Activated T-cell treated with anti-CD3 and anti-CD28 coated beads, Interleukin-2, amount 50 U/mL, for 48 hours (primary cell): ENCODE measurements at places on chromosomes 6 and 20.
A peak's percentile ranks its signal among the peaks of the same experiment; 100 is the strongest.

- DNase-seq = no peak
Measured at GRCh38 chr6:35808688-35809087, 3.5 kb downstream of the LHFPL5 start.

DNA sequence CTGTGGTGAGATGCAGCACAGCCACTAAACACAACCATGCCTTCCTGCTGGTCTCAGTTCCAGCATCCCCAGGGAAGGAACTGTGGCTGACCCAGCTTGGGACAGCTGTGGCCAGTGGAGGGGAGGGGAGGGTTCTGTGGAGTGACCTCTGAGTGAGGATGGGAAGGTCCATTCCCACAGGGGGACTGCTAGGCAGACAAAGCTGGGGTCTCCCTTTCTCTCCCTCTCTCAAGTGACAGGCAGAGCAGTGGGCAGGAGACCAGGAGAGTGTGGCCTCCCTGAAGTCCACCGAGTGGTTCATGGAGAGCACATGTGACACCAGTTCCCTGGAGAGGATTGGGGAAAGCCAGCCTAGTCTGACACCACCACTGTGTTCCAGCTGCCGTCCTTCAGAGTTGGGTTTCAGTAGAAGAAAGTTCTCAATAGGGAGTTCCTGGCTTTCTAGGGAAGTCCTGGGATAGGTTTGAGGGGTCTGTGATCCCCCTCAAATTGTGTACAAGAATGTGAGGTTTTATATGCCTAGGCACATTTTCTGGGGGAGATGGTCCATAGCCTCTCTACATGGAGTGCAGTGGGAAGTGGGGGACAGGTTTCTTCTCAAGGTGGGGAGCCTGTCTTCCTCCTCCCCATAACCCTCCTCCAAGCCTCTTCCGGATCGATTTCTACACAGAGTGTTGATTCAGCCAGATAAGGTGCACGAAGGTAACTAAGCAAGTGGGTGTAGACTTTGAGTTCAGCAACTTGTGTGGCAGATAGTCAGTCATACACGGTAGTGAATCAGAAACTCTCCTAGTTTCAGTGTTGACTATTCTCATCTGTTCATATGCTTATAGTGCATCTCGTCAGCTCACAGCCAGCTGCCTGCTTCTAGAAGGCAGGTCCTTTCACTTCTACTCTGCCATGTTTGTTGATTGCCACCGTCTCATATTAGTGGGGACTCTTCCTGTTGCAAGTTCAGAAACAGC lies 18.9 kb downstream of the MANBAL start:
- no peak for DNase-seq

DNA sequence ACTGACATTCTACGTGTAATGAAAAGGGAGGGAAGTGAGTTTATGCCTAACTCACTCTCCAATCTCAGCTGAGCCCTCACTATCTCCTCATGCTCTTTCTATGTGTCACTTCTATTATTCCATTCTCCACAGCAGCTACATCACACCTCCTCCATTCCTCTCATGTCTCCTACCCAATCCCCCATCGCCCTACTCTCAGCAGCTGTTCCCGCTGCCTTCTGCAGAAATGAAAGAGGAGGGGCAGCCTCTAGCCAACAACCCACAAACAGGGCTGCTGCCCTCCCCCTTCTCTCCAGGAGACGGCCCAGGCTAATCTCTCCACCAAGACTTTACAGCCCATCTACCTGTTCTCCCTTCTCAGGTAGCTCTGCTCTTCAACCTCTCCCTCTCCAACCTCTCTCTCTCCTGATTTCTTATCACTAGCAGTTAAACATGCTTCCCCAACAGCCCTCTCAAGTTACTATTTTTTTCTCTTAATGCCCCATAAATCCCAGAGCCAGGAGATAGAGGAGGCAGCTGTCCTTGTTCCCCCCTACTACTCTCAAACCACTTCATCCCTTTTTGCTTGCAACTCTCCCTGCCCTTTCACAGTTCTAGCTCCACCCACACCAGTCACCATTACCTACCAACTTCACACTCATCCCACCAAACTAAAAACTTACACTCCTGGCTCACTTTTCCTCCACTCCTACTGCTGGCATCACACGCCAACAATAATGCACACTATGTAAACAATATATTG lies 136.5 kb downstream of the BTBD9 start:
- no peak for DNase-seq

- no peak for DNase-seq
Measured at GRCh38 chr20:3137492-3137891, 22.2 kb downstream of the FASTKD5 start.

DNA sequence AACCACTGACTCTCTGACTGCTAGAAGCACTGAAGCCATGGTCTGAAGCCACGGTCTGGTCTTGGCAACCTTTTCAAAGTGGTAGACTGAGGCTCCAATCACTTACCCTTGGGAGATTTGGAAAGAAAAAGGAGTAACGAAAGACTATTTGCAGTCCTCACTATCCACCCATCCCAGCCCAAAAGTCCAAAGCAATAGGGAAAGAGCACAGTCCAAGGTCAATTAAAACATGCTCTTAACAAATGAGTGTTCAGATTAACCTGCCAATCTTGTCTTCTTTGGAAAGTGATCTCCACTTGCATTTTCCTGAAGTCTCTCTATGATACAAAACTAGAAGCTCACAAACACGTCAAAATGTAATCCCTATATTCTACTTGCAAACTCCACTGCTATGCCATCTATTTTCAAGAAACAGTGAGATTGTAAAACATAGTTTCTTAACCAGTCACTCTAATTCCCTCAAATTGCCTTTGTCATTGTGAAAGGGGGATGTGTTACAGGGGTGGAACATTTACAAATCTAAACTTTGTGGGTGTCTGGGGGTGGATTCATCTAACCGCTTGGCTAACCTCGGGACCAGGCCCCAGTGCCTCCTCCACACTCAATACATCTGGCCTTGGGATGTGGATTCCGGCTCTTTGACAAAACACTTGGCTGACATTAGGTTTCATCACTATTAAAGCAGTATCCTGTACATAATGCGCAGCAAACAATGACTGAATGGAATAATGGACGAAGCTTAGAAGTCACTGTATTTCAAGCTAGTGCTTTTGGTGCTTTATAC lies 56.4 kb downstream of the B4GALT5 start:
- no peak for DNase-seq

DNA sequence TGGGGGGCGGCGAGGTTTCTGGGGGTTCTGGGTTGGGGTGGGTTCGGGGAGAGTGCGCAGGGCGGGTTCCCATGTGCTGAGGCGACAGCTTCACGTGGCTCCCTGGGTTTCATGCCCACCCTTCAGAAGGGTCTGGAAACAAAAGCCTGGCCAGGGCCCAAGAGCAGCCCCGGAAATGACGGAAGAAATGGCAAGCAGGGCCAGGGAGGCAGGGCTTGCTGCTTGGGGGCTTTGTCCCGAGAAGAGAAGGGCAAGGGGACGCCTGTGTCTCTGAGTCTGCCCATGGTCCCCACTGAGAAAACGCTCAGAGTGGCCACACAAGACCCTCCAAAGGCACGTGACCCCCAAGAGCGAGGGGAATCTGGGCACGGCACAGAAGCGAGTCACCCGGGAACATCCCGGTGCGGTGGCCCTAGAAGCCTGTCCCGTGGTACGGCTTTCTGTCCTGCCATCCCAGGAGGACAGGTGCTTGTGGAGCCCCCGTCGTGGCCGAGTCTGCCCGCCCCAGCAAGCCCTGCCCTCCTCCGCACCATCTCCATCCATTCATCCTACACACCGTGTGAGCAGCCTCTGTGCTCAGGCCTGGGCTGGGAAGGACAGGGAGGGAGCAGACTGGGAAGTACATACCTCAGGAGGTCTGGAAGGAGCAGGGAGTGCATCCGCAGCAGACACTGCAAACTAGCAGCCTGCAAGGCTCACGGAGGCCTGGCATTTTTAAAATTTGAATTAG lies 9.0 kb downstream of the NPEPL1 start:
- DNase-seq = no peak

- no peak for DNase-seq
Measured at GRCh38 chr6:137804637-137805036, 62.4 kb upstream of the TNFAIP3 start.

- no peak for DNase-seq
Measured at GRCh38 chr6:137690034-137690433, 177.0 kb upstream of the TNFAIP3 start.

GRCh38 chr6:7671581-7671980 lies 54.3 kb upstream of the BMP6 start:
- DNase-seq = no peak

- DNase-seq = no peak
Measured at GRCh38 chr6:129638686-129639085, 71.3 kb downstream of the ARHGAP18 start.

DNA sequence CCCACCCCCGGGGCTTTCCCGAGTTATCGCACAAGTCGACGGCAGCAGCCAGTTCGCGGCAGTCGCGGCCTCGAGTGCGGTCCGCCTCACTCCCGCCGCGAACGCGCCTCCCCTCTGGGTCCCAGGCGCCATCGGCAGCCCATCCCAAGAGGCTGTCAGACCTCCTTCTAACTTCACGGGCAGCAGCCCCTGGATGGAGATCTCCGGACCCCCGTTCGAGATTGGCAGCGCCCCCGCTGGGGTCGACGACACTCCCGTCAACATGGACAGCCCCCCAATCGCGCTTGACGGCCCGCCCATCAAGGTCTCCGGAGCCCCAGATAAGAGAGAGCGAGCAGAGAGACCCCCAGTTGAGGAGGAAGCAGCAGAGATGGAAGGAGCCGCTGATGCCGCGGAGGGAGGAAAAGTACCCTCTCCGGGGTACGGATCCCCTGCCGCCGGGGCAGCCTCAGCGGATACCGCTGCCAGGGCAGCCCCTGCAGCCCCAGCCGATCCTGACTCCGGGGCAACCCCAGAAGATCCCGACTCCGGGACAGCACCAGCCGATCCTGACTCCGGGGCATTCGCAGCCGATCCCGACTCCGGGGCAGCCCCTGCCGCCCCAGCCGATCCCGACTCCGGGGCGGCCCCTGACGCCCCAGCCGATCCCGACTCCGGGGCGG lies 1.6 kb downstream of the GNAS start:
- no peak for DNase-seq

GRCh38 chr6:99618649-99619408 lies 12.2 kb downstream of the PRDM13 start:
- no peak for DNase-seq

- DNase-seq = no peak
Measured at GRCh38 chr6:82197784-82198183, 49.8 kb downstream of the IBTK start.

- DNase-seq = no peak
Measured at GRCh38 chr6:17289630-17290061, 8.5 kb downstream of the RBM24 start.

DNA sequence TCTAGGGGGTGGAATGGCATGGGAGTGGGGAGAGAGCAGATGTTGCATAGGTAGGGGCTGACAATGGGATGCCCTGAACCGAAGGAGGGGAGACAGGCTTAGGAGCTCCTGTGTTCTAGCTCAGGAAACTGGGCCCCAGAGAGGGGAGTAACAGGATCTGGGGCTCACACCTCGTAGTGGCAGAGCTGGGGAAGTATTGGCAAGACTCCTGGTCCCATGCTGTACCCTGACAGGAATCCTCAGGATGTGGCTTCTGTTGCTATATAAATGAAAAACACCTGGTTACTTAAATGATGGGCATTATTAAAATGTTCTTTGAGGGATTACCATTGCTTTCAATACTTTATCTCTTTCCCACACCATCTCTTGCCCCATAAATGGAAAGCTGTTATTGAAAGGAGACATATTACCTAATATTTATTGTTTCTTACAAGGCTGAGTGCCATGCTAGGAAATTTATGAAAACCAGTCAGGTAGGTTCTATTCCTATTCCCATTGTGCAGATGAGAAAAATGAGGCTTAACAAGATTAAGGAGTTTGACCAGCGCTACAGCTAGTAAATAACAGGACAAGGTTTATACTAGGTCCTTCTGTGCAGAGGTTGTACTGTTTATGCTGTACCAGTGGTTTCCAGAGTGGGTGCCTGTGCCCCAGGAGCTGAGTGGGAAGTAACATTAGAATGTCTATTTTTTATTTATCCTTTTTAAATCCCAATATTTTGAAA lies 35.3 kb upstream of the TCP11 start:
- no peak for DNase-seq

DNA sequence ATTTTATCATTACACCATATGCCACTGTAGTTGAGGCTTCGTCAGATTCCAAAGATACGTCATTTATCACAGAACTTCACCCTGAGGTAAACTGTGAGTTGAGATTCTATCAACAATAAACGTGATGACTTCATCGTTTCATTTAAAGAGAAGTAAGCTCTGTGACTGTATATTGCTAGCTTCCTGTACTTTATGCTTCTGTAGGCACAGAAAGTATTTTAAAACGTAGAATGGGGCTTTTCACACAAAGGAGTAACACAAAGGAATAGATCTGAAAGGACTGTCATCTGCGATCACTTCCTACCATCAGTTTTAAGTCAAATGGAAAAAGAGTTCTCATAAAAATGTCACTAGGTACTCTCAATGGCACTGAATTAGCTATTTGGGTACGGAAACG lies 234.4 kb upstream of the MCHR2 start:
- no peak for DNase-seq

GRCh38 chr6:118953391-118953790 lies 18.4 kb upstream of the MCM9 start:
- DNase-seq = no peak

DNA sequence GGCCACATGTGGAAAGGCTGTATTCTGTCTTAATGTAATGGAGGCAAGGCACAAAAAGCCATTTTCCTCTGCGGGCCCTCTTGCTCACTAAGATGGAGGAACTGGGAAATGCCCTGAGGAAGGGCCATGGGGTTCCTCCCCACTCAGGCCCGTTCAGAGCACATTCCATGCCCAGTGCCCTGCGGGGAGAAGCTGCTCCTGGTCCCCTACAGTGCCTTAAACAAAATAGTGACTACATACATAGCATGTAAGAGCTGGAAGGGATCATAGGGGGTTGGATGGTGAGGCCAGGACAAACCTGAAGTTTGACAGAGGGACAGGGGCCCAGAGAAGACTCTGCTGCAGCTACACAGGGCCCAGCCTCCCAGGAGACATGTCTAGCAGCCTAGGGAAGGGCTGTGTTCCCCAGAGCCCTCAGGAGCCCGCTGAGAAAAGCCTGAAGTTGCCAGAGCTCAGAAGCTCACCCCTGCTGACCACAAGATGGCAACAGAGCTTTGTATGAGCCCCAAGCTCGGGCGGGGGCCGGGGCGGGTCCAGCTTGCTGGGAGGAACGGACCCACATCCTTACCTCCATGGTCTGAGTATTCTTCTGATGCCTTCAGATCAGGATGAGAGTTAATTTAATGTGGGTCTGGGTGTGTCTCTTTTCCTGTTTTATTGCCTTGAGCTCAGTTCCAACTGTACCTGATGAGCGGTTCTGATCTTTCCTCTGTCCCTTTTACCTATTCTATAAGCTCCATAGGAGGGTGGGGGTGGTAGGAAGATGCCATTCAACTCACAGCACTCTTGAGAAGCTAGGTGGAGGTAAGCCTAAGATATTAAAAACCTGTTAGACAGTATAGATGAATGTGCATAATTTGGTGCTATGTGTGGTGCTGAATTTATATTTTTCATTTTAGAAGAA lies 242.9 kb downstream of the CDC5L start:
- DNase-seq = peak; percentile 67
